Stimulated activated CD8-positive, alpha-beta memory T cell treated with anti-CD3 and anti-CD28 coated beads, Interleukin-15, amount 100 ng/mL, for 48 hours (primary cell): ENCODE measurements at places on chromosomes 6 and 20.

DNA sequence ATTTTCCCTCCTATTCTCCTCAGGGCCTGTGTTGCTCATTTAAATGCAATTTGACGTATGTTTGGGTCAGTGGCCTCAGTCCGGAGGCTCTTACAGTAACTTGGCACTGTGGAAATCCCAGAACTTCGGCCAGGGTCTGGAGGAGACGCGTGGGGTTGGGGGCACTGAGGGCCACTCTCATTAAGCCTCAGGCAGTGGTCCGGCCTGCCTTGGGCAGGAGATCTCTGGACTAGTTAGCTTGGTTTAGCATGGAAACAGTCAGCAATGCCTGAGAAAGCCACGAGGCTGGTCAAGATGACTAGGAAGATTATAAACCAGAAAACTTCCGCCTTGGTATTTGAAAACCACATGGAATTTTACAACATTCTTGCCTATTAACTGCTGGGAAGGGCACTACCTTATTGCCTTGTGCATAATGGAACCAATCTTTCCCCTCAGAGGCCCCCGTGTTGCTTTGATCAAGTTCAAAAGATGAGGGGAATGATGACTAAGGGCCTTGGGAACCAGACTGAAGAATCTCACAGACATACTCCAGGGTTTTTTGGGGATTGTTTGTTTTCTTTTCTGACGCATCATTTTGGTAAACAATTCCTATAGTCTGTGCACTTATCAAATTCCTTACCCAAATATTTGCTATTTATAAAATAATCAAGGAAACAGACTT lies 206.0 kb upstream of the PREP start:
- DNase-seq = no peak

DNA sequence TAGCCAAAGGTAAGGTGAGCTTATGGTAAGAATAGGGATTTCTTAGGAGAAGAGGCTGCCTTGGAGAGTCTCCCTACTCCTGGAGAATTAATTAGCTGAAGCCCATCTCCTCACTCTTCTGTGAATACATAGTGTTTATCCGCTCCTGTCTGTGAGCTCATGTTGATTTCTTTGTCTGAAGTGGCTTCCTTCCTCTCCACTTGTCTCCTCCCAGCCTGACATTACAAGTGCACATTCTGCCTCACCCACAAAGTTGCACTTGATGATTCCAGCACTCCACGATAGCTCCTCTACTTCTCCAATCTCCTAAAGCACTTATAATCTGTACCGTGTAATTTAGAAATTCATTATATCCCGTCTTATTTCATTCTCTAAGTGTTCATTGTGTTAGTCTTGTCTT lies 287.2 kb downstream of the QKI start:
- DNase-seq = no peak

DNA sequence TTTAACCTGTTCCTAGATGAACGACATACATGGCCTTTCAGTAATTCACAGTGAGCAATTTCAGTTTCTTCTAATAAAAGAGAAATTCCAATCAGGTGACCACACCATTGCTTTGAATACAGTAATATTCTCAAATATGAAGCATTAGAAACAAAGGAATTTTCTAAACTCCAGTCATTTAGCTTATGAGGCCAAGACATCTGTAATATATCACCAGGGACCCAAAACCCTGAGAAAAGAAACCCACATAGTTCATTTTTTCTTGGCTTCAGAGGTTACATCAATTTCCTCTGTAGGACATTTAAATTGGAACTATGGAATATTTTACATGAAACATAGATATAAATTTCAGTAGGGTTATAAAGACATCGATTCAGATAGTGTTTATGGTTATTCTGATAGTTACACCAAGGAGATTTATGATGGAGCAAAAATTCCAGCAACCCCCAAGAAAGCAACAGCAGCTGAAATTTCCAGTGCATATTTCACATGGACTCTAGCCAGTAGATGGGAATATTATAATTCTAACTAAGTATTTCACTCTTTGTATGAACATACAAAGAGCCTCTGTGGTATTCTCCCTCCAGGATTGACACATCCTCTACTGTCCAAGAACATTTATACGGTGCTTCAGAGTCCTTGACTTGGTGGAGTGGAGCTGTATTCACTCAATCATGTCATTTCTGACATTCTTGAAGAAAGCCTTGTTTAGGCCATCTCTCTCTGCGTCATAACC lies 82.9 kb downstream of the ADGRG6 start:
- DNase-seq = no peak

GRCh38 chr20:33415948-33416347 lies 14.6 kb upstream of the CDK5RAP1 start:
- no peak for DNase-seq

GRCh38 chr6:152598901-152599537 lies 38.1 kb downstream of the SYNE1 start:
- DNase-seq = no peak

GRCh38 chr6:5287205-5287965 lies 26.1 kb downstream of the FARS2 start:
- DNase-seq = no peak

GRCh38 chr6:39933669-39934130 lies 562 bp downstream of the MOCS1 start:
- no peak for DNase-seq

DNA sequence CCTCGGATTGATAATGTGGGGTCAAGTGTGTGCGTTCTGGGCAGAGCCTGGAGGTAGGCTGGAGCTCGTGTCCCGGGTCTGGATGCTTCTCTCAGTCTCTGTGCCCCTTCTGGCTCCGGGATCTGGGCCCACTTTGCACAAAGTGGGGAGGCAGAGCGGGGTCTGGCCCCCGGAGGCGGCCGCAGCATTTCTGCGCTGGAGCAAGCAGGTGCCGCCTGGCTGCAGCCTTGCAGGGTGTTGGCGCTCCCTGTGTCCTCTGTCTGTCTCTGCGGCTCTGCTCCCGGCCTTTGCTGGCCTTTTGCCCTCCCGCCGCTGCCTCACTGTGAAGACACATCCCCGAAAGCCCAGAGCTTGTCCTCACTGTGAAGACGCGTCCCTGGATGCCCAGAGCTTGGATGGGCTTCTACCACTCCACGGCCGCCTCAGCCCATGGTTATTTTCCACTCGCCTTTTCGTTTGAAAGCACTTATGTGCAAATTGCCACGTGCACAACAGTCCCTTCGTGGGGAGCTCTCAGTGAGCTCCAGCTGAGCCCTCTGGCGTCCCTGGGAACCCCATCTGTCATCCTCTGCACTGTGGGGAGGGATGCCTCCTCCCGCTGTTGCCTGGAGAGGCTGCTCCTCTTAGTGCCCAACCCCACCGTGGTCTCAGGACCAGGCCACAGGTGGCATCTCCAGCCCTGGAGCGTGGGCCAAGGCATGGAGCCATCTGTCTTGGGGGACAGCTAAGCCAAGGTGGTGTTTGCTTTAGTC lies 17.4 kb downstream of the SLCO4A1 start:
- DNase-seq = no peak

GRCh38 chr6:92828788-92829187 lies 590.6 kb downstream of the EPHA7 start:
- no peak for DNase-seq

- no peak for DNase-seq
Measured at GRCh38 chr6:109314313-109314712, 68.0 kb downstream of the CD164 start.

- DNase-seq = no peak
Measured at GRCh38 chr20:10475225-10475624, 40.1 kb downstream of the SLX4IP start.

DNA sequence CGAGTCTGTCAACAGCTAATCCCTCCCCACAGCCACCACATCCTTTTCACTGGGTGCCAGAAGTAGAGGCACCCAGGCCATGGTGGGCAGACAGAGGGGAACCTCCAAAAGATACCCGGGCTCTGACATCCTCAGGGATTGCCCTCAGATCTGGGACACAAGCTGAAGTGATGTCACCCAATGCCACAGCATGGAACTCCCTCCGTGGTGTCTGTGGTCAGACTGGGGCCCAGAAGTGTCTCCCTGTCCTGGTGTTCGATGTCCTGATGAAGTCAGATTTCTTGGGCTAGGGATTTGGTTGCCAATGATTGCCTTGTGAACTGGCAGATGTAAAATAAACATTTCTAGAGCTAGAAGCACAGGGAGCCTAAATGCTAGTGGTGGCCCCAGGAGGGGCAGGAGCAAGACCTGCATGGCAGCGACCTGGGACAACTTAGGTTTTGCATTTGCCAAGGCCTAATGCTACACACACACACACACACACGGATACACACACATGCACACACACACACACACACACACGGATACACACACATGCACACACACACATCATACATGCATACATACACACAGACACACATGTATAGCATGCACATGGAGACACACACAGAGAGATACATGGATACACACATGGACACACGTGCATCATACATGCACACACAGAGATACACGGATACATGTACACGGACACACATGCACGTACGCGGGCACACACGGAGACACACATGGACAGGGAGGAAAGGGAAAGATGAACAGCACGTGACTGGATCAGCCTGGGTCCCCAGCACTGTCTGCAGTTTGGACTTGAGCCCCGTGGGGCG lies 221.0 kb downstream of the NFATC2 start:
- DNase-seq = no peak

GRCh38 chr6:33837971-33838665 lies 34.3 kb upstream of the MLN start:
- DNase-seq = no peak

DNA sequence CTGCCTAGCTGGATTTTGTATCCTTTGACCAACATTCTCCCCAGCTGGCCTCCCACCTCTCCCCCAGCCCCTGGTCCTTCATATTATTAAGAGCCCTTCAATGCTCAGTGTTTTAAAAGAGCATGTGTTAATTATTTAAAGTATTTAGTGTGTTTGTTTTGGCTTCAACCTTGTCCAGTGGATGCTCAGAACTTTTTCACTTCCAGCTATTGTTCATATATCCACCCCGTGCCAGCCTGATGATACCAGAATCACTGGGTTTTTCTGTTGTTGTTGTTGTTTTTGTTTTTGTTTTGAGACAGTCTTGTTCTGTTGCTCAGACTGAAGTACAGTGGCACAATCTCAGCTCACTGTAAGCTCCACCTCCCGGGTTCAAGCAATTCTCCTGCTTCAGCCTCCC lies 30.4 kb upstream of the SNX9 start:
- no peak for DNase-seq

- no peak for DNase-seq
Measured at GRCh38 chr20:34517114-34517505, 888 bp downstream of the DYNLRB1 start.
